Osteocyte (in vitro differentiated cells): ENCODE measurements at places on chromosomes 6 and 20.

DNA sequence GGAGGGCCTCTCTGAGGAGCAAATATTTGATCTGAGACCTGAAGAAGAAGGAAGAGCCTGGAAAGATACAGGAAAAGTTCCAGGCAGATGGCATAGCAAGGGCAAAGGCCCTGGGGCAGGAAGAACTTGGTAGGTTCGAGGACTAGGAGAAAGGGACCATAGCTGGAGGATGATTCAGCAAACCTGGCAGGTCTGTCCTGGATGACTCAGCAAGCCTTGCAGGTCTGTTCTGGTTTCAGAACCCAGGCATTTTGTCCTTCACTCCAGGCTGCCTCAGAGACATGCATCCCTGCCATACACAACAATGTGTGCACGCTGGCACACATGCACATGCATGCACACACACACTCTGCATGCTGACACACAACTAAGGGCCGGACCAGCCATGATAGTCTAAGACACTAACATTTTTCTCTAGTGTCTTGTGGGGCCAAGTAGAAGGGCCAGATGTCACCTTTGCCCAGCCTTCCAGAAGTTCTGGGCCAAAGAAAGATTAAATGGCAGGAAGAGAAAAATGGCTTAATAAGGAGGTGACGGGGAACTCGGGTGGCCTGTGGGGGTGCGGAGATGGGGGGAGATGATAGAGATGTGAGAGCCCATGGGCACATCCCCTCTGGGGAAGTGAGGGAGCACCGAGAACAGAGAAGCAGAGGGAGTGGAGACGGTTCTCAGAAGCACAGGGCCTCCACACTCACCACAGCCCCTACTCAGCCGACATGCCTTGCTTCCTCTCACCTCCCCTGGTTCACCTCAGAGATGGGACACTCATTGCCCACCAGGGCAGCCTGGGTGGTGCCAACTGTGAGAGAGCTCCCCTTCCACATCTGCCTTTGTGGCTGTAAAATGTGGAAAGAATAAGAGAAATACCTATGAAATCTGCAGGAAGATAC, 15.4 kb upstream of the TRIB3 start:
- DNase-seq: no peak

DNA sequence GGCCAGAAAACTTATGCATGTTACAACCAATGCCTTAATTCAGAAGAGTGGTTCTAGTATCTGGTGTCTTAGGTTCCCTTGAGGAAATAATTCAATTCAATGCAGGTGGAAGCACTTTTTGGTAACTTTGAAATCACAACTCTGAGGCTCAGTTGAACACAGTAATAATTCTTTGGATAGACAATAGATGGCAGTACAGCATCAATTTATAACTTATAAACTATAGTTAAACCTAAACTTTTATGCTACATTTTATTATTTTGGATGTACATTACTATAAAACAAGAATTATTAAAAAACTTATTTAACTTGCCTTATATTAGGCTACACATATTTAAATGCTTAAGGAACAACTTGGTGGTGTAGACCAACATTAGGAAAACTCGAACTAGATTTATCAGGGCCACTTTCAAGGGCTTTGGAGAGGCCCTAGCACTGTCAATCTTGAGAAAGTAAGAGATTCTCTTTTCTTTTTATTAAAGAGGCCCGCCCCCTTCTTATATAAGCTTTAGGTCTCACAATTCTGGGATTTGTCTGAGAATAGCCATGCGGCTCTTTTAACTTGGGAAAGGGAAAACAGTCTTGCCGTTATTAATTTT, 85.9 kb downstream of the CRYBG1 start:
- no peak for DNase-seq

DNA sequence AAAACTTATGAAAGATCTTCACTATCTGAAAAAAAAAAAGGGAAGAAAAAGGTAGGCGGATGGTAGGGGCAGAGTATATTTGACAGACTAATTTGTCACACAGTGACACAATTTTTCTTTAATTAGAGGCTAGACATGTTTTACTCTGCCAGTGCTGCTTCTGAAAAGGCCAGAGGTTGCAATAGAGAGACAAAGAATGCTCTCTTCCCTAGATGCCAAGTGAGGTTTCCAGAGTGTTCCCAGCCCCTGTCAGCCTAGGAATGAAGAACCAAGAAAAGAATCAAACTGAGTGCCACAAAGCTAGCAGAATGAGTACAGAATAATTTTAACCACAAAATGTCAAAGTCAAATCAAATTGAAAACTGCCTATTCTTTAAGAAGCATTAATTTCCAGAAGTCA, 13.0 kb downstream of the PNISR start:
- DNase-seq: no peak

GRCh38 chr6:36968266-36968977, 13.9 kb downstream of the PI16 start:
- no peak for DNase-seq

- no peak for DNase-seq
These were observed 25.5 kb upstream of the FAM50B start for GRCh38 chr6:3823671-3824070.

DNA sequence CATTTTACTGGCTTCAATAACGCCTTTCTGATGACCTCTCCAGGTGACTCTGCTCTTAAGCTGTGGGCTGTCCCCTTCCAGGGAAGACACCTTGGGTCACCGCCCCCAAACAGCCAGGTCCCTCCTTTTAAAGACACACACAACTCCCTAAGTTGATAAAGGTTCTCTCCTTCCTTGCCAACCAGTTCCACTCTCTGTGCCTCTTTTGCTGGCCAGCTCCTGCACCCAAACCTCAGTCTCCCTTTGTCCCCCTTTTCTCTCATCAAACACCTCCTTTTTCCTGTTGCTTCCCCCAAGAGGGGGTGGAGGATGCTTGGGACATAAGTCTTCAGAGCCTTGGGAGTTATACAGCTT, 1.0 kb downstream of the NCOA6 start:
- no peak for DNase-seq

GRCh38 chr6:113733381-113733780, 123.8 kb upstream of the MARCKS start:
- no peak for DNase-seq

GRCh38 chr6:100803264-100804045, 77.7 kb downstream of the ASCC3 start:
- no peak for DNase-seq

DNA sequence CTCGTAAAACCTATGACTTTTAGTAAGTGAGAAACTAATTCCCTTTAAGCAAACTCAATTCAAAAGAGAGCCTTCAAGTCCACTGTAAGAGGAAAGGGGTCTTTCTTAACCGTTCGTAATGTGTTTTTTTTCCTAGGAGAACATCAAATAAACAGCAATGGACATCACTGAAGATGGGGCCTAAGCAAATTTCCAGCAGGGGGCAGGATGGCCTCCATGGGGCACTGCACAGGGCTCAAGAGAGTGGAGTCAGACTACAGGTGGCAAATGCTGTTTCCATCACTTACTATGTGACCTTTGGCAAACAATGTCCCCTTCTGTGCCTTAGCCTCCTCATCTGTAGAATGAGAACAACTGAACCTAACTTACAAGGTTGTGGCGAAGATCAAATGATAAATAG, 88.7 kb downstream of the ARHGAP18 start:
- no peak for DNase-seq

DNA sequence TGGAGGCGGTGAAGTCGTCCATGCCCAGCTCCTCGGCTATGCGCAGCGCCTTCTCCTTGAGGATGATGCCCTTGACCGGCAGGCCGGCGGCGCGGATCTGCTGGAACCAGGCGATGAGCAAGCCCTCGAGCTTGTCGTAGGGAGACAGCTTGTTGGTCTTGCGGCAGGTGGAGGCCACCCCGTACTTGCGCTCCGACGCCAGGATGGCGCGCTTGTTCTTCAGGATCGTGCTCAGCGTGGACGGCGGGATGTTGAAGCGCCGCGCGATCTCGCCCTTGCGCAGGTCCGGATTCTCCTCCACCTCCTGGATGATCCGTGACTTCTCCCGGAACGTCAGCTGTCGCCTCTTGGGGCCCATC, 435 bp downstream of the CENPB start:
- no peak for DNase-seq

DNA sequence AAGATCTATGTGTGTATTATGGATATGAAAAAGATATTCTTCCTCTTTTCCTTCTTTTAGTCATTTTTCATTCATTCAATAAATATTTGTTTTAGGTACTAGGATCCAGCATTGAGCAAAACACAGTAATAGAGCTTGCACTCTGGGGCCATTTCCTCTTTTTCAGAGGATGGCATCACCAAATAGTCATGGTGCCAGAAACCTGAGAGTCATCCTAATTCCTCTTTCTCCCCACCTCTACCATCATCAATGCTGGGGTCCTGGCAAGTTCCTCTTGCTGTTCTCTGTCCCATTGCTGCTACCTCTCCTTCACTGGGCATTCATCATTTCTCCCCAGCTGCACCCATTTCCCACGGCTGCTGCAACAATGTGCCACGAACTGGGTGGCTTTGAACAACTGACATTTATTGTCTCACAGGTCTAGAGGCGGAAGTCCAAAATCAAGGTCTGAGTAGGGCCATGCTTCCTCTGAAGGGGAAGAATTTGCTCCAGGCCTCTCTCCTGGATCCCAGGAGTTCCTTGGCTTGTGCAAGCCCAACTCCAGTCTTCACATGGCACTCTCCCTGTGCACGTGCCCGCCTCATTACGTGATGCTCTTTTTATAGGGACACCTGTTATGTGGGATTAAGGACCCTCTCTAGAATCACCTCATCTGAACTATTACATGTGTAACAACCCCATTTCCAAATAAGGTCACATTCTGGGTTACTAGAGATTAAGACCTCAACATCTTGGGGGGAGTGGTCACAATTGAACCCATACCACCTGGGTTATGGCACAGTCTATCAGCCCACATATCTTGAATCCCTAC, 9.5 kb upstream of the IGF2R start:
- peak; percentile 36 for DNase-seq

DNA sequence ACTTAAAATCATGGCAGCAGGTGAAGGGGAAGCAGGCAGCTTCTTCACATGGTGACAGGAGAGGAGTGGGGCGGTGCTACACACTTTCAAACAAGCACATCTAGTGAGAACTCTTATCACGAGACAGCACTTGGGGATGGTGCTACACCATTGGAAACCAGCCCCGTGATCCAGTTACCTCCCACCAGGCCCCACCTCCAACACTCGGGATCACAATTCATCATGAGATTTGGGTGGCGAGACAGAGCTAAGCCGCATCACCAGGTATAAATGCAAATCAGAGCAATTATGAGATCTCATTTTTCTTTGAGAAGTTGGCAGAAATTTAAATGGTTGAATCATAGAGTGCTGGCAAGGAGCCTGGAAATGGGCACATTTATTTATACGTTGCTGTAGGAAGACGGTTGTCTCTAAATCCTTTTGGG, 31.4 kb downstream of the IGF2R start:
- no peak for DNase-seq

- DNase-seq: peak; percentile 85
These were observed 405.3 kb upstream of the HS3ST5 start for GRCh38 chr6:114747995-114748625.

GRCh38 chr6:43391440-43392031, 22.1 kb upstream of the ZNF318 start:
- no peak for DNase-seq

GRCh38 chr6:148379481-148379880, 36.8 kb downstream of the SASH1 start:
- no peak for DNase-seq

DNA sequence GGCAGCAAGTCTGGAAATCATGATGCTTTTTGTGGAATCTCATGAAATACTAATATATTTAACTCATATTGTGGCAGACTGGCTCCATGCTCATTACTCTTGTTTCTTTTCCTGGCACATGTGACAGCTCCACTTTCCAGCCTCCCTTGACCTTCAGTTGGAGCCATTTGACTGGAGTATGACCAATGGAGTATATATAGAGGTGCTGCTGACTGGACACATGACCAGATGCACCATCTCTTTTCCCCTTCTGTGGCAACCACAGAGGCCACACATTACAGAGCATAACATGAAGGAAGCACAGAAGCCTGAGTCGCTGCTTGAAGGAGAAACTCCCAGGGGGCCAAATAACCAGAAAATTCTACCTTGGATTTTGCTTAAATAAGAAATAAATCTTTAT, 77.4 kb downstream of the MKKS start:
- no peak for DNase-seq

DNA sequence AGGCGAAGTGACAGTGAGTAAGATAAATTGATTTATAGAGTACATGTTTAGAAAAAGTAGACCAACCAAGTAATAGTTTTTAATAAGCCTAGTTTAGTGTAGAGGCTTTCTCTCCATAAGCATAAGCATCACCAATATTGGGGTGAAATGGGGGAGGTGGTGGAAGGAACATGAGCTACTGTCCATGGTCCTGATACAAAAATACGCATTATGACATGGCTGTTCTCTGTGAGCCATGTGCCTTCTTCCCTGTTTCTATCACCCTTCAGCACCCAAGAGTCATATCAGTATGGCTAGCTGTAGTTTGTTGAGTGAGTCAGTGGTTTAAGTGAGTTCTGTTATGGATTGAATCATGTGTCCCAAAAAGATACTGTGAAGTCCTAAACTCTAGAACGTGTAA, 150.8 kb downstream of the EDN1 start:
- DNase-seq: no peak

GRCh38 chr6:169724494-169725124, at the start of gene PHF10:
TSS of gene PHF10 (minus strand) at chr6:169724500. CDS start at chr6:169723931, 569 bp downstream.
- peak; percentile 87 for DNase-seq

DNA sequence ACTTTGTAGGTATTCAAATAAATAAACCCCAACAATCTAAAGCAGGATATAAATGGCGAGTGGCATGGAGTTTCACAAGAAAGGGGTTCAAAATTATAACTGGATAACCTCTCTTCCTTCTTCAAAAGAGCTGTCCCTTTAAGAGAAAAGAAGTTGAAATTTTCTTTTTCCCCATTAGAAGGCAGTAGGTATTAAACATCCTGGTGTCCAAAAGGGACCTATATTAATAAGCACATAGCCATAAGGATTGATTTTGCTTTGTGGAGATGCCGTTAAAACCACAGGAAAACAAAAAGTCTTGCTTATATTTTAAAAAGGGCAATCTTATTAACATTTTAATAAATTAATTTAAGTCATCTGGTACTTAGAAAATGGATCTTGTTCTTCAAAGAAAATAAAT, 76.5 kb downstream of the LYRM4 start:
- no peak for DNase-seq

- DNase-seq: no peak
These were observed 378.8 kb downstream of the CDH4 start for GRCh38 chr20:61630816-61631215.

DNA sequence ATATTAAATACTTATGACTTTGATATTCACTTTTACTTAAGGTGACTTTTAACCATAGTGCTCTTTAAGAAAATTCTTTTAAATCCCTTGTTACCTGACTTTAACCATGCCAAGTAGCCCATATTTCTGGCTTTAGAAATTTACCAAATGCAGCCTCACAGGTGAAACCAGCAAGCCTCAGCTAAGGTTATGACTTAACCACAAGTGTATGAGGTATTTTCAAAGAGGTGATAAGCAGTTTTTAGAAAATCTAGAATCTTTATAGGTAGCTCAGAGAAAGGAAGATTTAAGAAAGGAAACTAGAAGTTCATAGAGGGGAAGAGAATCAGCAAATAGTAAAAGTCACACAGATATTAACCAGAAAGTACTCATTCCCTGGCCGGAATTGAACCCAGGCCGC, 661.9 kb upstream of the GJE1 start:
- DNase-seq: no peak

GRCh38 chr6:117444600-117444999, 18.9 kb upstream of the ROS1 start:
- DNase-seq: no peak
